Activated naive CD8-positive, alpha-beta T cell treated with anti-CD3 and anti-CD28 coated beads, Interleukin-2, amount 10 ng/mL, durations not matched to agents 7 days and 5 days (primary cell): ENCODE measurements at places on chromosomes 7 and 10.
A peak's percentile ranks its signal among the peaks of the same experiment; 100 is the strongest.

GRCh38 chr10:14024329-14025202 lies 306.2 kb downstream of the FRMD4A start:
- no peak for DNase-seq
- no peak overlapping the region for H3K27ac ChIP-seq
- peaks cover 32% of the 10 kb centered on the region for H3K27me3 ChIP-seq
- H3K4me1 ChIP-seq: peaks cover 4% of the 10 kb centered on the region
- H3K36me3 ChIP-seq: no peaks in the 10 kb centered on the region

DNA sequence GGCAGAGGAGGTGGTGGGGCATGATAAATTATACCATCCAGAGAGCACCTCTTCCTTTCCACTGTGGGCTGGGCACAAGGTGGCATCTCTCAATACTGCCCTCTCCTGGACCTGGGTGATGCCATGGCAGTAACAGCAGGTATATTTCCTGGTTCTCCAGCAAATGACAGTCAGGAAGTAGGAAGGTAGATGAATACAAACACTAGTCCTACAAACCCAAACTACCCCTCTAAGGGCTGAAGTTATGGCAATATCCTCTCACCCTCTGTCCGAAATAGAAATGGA lies 1004.9 kb downstream of the KCNMA1 start:
- H3K27ac ChIP-seq: no peak overlapping the region
- no peaks in the 10 kb centered on the region for H3K36me3 ChIP-seq
- no peak overlapping the region for H3K4me3 ChIP-seq
- no peak for DNase-seq
- no peaks in the 10 kb centered on the region for H3K4me1 ChIP-seq
- H3K27me3 ChIP-seq: peaks cover 3% of the 10 kb centered on the region

- H3K36me3 ChIP-seq: no peaks in the 10 kb centered on the region
- DNase-seq: no peak
- H3K4me1 ChIP-seq: no peaks in the 10 kb centered on the region
- H3K27ac ChIP-seq: no peak overlapping the region
- H3K4me3 ChIP-seq: no peak overlapping the region
- H3K27me3 ChIP-seq: no peaks in the 10 kb centered on the region
Observed at GRCh38 chr10:81848514-81848913, 26.5 kb upstream of the NRG3 start.

- no peak for DNase-seq
- H3K27ac ChIP-seq: peak overlapping the region; percentile 88
- H3K27me3 ChIP-seq: no peaks in the 10 kb centered on the region
- peak overlapping the region; percentile 87 for H3K4me3 ChIP-seq
- H3K4me1 ChIP-seq: peaks cover 47% of the 10 kb centered on the region
- H3K36me3 ChIP-seq: peaks cover 42% of the 10 kb centered on the region
Observed at GRCh38 chr10:30436671-30437030, 2.7 kb downstream of the MAP3K8 start.

GRCh38 chr10:114623155-114623554 lies 34.9 kb downstream of the ABLIM1 start:
- no peak overlapping the region for H3K4me3 ChIP-seq
- DNase-seq: no peak
- H3K36me3 ChIP-seq: peaks cover 2% of the 10 kb centered on the region
- H3K27me3 ChIP-seq: peaks cover 13% of the 10 kb centered on the region
- H3K27ac ChIP-seq: no peak overlapping the region
- H3K4me1 ChIP-seq: peaks cover 13% of the 10 kb centered on the region

DNA sequence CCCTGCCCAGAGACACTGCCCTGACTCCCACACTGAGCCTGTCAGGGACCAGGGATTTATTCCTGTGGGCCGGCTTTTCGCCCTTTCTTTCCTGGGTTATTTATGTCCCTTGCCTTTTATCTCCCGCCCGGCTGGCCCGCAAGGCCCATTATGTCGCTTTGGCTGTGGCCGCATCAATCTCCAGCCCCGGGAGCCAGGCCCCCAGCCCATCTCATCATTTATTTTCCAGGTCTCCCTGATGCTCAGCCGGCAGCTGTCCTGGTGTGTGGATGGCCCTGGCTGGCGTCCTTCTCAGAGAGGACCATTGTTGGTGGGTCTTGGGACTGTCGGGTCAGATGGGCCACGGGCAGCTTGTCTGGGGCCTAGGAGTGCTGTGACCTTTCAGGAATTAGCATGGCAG lies 82.3 kb downstream of the FAM241B start:
- no peak for DNase-seq
- H3K4me1 ChIP-seq: peaks cover 2% of the 10 kb centered on the region
- H3K36me3 ChIP-seq: no peaks in the 10 kb centered on the region
- H3K4me3 ChIP-seq: no peak overlapping the region
- H3K27ac ChIP-seq: no peak overlapping the region

GRCh38 chr10:72170263-72170662 lies 45.5 kb upstream of the ANAPC16 start:
- peaks cover 9% of the 10 kb centered on the region for H3K36me3 ChIP-seq
- H3K27me3 ChIP-seq: no peaks in the 10 kb centered on the region
- DNase-seq: no peak
- no peak overlapping the region for H3K4me3 ChIP-seq
- no peak overlapping the region for H3K27ac ChIP-seq
- peaks cover 10% of the 10 kb centered on the region for H3K4me1 ChIP-seq

GRCh38 chr10:103569896-103570295 lies 76.4 kb downstream of the NEURL1 start:
- DNase-seq: no peak
- no peak overlapping the region for H3K27ac ChIP-seq
- H3K4me3 ChIP-seq: no peak overlapping the region
- peaks cover 12% of the 10 kb centered on the region for H3K27me3 ChIP-seq
- H3K4me1 ChIP-seq: no peaks in the 10 kb centered on the region
- no peaks in the 10 kb centered on the region for H3K36me3 ChIP-seq

- DNase-seq: no peak
- no peak overlapping the region for H3K27ac ChIP-seq
- peaks cover 20% of the 10 kb centered on the region for H3K27me3 ChIP-seq
- H3K4me3 ChIP-seq: no peak overlapping the region
- no peaks in the 10 kb centered on the region for H3K36me3 ChIP-seq
Observed at GRCh38 chr10:103814626-103815370, 40.6 kb downstream of the SH3PXD2A start.

GRCh38 chr7:74012842-74013249 lies 15.1 kb upstream of the ELN start:
- no peak overlapping the region for H3K4me3 ChIP-seq
- DNase-seq: no peak
- no peaks in the 10 kb centered on the region for H3K36me3 ChIP-seq
- H3K4me1 ChIP-seq: peaks cover 2% of the 10 kb centered on the region
- no peak overlapping the region for H3K27ac ChIP-seq

GRCh38 chr10:3829156-3830050 lies 44.4 kb upstream of the KLF6 start:
- peak overlapping the region; percentile 69 for H3K4me3 ChIP-seq
- no peaks in the 10 kb centered on the region for H3K27me3 ChIP-seq
- H3K27ac ChIP-seq: peak overlapping the region; percentile 91
- H3K36me3 ChIP-seq: peaks cover 8% of the 10 kb centered on the region
- H3K4me1 ChIP-seq: peaks cover 41% of the 10 kb centered on the region
